ENCODE measurements at places on chromosomes 5 and 9.

DNA sequence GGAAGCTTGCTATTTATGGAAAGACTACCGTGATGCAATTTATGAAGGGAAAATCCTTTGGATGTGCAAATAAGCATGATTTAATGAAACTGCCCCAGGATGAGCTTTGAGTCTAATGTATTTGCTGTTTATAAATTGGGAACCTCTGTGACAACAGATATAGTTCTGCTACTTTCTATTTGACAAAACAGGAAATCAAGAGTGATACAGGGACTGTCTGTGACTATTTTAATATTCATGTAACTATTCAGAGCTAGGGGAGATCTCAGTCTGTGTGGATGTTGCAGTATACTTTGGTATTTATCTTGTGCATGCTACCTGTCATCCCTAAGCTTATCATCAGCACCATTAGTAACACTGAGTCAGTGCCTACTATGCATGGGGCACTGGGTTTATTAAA is 132.1 kb downstream of the PDZD2 start:
- DNase-seq = no peak

DNA sequence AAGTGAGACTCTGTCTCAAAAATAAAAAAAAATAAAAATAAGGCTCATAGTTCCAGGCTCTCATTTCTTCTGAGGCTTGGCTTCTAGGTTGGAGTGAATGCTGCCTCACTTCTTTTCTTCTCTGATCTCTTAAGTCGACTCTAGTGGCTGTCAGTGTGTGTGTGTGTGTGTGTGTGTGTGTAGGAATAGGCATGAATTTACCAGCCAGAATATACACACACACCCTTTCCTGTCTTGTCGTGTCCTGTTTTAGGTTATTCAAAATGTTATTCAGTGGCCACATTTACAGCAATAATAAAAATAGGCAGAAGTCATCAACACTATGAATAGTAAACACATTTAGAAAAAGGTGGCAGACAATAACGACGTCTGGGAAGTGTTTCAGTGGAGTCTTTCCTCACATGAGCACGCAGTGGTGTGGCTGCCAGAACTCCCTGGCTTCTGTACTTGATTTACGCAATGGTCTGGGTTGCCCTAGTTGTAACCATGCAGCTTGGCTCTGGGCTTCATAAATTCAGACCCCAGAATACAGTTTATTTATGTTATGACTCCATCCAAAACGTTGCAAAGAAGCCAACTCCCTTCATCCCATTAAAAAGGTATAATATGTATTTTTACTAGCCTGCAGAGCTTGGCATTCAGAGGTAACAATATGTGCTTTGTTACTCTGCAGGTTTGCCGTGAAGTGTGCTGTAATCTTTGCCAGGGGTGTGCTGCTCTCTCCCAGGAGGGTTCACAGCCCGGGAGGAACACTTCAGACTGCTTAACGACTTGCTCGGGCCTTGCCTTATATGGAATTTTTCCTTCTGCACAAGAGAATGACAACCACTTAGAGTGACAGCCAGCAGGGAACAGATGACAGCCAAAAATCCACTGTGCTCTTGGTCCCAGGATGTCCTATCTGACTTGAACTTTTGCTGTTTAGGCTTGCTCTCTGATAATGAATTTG is 34.4 kb upstream of the PALM2AKAP2 start:
- DNase-seq = peak; percentile 79

- DNase-seq = no peak
These were observed 2.7 kb upstream of the AK1 start for GRCh38 chr9:127880143-127880542.

- DNase-seq = no peak
These were observed 107.3 kb upstream of the DPYSL3 start for GRCh38 chr5:147617191-147617606.

DNA sequence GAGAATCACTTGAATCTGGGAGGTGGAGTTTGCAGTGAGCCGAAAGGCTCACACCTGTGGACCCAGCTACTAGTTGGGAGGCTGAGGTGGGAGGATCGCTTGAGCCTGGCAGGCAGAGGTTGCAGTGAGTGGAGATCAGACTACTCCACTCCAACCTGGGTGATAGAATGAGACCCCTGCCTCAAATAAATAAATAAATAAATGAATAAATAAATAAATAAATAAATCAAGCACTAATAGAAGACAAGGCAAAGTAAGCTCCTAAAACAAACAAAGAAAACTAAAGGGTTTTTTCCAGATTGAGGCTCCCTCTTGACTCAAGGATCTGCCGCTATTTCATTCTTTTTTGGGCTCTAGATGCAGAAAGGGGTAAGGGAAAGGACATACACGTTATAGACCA is 34.7 kb upstream of the CLINT1 start:
- DNase-seq = no peak

DNA sequence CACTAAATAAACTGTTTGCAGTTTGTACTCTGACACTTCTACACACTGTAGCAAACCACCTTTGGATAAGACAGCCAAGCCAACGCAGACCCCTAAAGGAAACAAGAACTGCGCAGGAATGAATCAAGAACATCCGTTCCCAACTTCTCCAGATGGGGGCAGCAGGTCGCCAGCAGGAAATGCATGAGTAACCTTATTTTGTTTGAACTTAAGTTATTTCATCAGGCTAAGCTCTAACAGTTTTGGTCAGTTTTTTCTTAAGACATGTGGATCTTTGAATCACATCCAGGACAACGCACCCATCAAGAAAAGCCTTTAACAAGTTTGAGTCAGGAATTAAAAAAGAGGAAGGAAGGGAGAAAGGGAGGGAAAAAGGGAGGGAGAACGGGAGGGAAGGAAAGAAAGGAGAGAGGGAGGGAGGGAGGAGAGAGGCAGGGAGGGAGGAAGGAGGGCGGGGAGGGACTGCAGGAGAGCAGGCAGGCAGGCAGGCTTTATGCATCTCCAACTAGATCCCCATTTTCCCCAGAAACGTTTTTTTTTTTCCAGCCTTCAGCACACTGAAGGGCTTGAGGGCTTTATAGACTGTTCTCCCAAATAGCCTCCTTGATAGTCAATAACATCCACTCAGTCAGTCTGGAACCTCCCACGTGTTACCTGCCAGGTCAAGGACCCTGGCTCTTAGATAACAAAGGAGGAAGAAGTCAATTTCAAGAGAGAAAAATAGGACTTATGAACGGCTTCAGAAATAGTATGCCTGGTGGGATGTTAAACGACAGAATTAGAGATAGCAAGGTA is 22.2 kb downstream of the BHMT start:
- peak; percentile 76 for DNase-seq

DNA sequence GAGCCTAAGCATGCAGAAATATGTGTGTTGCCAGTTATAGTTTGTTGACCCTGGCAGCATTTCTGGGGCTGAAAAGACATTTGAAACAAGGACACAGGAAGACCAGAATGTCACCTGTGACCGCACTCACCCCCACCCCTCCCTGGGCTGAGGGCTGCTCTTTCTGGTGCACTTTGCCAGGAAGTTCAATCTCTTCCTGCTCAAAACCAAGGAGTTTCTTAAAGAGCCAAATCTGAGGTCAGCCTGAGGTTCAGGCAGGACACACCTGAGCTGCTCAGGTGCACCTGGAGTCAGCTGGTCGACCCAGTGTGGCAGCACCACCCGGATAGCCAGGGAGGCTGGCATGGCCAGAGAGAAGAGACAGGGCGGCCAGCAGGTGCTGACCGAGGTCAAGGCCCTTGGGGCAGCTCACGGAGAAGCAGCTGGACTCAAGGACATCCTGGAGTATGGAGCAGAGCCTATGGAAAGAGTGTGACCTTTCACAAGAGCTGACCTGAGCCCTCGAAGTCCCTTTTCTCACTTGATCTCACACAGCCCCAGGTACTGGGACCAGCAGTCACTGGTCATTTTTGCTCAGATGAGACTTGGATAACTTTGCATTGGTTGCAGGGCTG is 376.9 kb upstream of the IRX4 start:
- no peak for DNase-seq

GRCh38 chr5:135190416-135191083 is 156.5 kb upstream of the PITX1 start:
- DNase-seq = no peak

DNA sequence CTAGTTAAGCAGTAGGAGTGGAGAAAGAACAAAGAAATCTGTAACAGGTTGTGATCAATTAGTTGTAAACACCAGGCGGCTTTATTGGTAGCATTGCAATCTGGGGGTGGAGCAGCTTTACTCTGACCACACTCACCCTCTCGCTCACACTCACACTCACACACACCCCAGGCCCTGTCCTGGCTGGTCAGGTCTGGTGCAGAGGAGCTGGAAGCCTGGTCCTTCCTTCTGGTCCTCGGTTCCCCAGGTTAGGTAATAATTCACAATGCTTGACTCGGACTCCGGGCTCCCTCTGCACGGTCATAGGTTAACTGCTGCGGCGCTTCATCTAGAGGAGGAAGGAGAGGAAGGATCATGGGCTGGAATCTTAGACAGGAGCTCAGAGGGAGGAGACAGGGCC is 1.6 kb downstream of the CCL19 start:
- no peak for DNase-seq
